ENCODE measurements at places on chromosomes 11 and 22.
A peak's percentile ranks its signal among the peaks of the same experiment; 100 is the strongest.

DNA sequence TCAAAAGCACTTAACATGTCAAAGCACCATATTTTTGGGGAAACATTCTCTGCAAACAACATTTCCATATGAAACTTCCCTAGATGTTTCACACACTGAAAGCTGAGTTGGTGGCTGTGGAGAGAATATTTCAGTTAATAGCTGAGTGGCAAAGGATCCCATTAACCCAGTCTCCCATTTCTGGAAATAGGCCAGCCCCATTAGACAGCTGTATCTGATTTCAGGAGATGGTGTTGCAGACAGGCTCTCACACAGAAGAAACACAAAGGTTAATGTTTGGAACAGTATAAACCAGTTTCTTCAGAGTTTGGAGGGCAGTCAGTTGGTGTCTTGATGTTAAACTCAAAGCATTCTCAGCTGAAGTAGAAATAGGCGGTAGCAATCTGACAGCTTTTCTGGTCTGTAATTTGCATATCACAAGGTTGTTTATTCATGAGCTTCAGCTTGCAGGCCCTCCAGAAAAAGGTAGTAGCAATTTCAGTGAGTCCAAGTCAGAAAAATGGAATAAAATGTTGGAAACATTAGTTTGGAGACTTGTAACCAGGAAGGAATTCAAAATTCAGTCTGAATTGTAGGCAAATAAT, 15.5 kb upstream of the ZBTB44 start:
- DNase-seq = no peak

DNA sequence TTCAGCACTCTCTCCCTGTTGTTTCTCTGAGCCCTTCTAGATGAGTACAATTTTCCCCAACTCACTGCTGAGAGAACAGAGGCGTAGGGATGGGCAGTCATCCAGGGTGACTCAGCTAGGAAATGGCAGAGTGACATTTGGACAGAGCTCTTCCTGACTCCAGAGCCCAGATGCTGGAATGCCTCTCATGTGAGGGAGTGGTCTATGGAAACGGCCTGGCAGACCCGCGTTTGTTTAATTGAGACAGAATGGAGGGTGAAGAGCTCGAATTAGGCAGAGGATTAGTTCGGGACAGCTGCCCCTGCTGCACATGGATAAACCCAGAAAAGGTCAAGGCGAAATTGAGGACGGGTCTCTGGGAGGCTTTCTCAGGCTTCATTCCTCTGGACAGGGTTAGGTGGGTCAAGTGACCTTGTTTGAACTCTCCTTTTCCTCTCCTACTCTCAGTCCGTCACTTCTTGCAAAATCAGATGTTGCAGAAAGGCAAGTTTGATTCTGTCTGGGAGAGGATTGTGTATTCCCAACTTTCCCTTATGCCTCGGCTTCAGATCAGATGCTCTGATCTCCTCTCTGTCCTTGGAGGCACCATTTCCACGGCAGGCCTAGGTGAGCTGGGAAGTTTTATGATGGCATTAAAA, 7.6 kb upstream of the LMO2 start:
- peak; percentile 46 for DNase-seq

DNA sequence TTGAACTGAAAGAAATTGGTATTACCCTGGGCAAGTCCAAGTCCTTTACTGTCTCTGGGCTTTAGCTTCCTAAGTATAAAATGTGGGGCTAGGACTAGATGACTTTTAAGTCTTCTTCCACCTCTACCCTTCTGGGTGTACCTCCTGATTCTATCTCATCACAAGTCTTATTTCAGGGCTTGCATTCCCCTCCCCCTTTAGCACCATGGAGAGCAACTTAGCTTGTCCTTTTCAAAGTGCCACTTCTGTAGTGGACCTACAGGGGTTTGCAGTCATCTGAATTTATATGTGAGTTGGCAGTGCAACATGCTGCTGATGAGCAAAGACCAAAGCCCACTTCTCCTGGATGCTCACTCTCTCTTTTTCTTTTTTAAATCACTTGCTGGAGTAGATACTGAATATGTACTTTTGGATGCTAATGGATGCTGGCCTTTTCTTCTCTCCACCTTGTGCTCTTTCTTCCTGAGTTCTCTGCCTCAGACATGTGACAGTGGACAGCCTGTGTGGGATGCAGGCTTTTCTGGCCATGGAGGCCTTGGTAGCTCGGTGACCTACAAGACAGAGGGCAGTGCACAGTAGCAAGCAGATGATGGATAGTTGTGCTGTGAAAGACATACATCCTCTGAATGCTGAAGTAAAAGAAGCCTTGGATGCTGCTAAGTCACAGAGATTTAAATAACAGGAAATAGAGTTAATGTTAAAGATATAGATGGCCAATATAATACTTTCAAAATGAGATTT, 185.0 kb downstream of the NELL1 start:
- no peak for DNase-seq

DNA sequence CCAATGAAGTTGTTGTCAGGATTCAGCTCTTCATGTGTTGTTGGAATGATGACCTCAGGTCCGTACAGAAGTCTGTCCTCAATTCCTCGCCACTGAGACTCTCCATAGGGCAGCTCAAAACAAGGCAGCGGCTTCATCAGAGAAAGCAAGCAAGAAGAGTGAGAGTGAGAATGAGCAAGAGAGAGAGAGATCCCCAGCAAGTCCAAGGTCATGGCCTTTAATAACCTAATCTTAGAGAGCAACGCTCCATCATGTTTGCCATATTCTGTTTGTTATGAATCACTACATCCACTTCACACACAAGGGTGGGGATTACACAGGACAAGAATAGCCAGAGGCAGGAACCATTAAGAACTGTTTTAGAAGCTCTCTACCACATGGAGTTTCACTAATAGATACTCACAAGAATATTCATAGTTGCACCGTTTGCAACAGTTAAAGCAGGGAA, 23.3 kb upstream of the MMP7 start:
- DNase-seq = no peak

- no peak for DNase-seq
Measured at GRCh38 chr11:127471662-127472061, 471.1 kb upstream of the KIRREL3 start.
